Activated naive CD8-positive, alpha-beta T cell treated with anti-CD3 and anti-CD28 coated beads, Interleukin-2, amount 50 U/mL, for 24 hours (primary cell): ENCODE measurements at places on chromosomes 4 and X.

GRCh38 chr4:141788169-141788915 is 152.0 kb downstream of the IL15 start:
- H3K27me3 ChIP-seq: no peaks in the 10 kb centered on the region
- no peak overlapping the region for H3K4me3 ChIP-seq
- DNase-seq: no peak
- no peaks in the 10 kb centered on the region for H3K4me1 ChIP-seq
- no peak overlapping the region for H3K27ac ChIP-seq

- no peaks in the 10 kb centered on the region for H3K36me3 ChIP-seq
- no peak for DNase-seq
- no peak overlapping the region for H3K27ac ChIP-seq
- H3K4me1 ChIP-seq: peaks cover 4% of the 10 kb centered on the region
Observed at GRCh38 chr4:172751550-172751949, 417.1 kb upstream of the GALNT7 start.

- no peak overlapping the region for H3K4me3 ChIP-seq
- H3K36me3 ChIP-seq: no peaks in the 10 kb centered on the region
Observed at GRCh38 chr4:173013232-173013930, 155.2 kb upstream of the GALNT7 start.

- no peaks in the 10 kb centered on the region for H3K27me3 ChIP-seq
- H3K27ac ChIP-seq: no peak overlapping the region
- H3K36me3 ChIP-seq: no peaks in the 10 kb centered on the region
Observed at GRCh38 chrX:23554304-23554703, 113.0 kb upstream of the PRDX4 start.

DNA sequence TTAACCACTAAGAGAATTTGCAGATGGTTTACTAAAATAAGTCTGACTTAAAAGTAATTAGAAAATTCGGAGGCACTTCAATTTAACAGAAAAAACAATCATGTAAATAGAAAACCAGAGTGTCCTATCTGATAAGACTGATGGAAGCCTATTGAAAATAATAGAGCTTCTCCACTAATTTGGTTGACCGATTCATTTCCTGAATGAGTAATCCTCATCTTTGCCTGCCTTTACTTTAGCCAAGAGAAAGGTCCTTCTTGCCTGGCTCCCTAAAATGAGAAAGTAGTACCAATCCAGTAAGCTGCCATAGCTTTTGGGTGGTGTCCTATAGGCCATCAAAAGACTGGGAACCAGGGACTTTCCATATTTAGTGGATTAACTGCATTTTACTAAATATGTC is 48.4 kb downstream of the KCNIP4 start:
- H3K27ac ChIP-seq: no peak overlapping the region
- DNase-seq: no peak
- H3K4me1 ChIP-seq: no peaks in the 10 kb centered on the region
- H3K4me3 ChIP-seq: no peak overlapping the region

GRCh38 chrX:40383969-40384368 is 196.8 kb upstream of the ATP6AP2 start:
- no peaks in the 10 kb centered on the region for H3K27me3 ChIP-seq
- DNase-seq: no peak
- no peaks in the 10 kb centered on the region for H3K36me3 ChIP-seq
- no peaks in the 10 kb centered on the region for H3K4me1 ChIP-seq
- no peak overlapping the region for H3K4me3 ChIP-seq
- no peak overlapping the region for H3K27ac ChIP-seq

GRCh38 chrX:47936224-47936939 is 67.4 kb downstream of the ZNF182 start:
- H3K27me3 ChIP-seq: no peaks in the 10 kb centered on the region
- peak overlapping the region; percentile 8 for H3K27ac ChIP-seq

GRCh38 chr4:140877781-140878180 is 121.6 kb upstream of the TBC1D9 start:
- DNase-seq: no peak
- no peaks in the 10 kb centered on the region for H3K4me1 ChIP-seq
- H3K36me3 ChIP-seq: no peaks in the 10 kb centered on the region
- no peak overlapping the region for H3K4me3 ChIP-seq
- no peak overlapping the region for H3K27ac ChIP-seq

DNA sequence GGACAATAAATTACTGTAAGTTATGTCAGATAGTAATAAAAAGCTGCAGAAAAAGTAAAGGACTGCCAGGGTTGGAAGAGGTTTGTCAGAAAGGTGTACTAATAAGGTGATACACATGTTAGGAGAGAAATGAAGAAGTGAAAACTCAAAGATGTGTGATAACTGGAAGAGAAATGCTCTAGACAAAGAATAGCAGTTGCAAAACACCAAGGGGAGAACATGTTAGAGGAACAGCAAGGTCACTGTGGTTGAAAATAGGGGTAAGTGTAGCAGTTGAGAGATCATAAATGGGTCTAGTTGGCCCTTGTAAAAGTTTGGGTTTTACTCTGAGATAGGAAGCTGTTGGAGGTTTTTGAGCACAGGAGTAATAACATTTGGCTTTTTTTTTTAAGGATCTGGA is 46.9 kb downstream of the HSPA4L start:
- peaks cover 3% of the 10 kb centered on the region for H3K27me3 ChIP-seq
- no peak overlapping the region for H3K27ac ChIP-seq
- DNase-seq: no peak
- no peaks in the 10 kb centered on the region for H3K36me3 ChIP-seq
- H3K4me1 ChIP-seq: no peaks in the 10 kb centered on the region

- peak; percentile 59 for DNase-seq
- peaks cover 32% of the 10 kb centered on the region for H3K4me1 ChIP-seq
- no peak overlapping the region for H3K4me3 ChIP-seq
- H3K36me3 ChIP-seq: peaks cover 9% of the 10 kb centered on the region
- H3K27ac ChIP-seq: peak overlapping the region; percentile 49
- peaks cover 19% of the 10 kb centered on the region for H3K27me3 ChIP-seq
Observed at GRCh38 chr4:56261027-56261426, 126.3 kb downstream of the AASDH start.

DNA sequence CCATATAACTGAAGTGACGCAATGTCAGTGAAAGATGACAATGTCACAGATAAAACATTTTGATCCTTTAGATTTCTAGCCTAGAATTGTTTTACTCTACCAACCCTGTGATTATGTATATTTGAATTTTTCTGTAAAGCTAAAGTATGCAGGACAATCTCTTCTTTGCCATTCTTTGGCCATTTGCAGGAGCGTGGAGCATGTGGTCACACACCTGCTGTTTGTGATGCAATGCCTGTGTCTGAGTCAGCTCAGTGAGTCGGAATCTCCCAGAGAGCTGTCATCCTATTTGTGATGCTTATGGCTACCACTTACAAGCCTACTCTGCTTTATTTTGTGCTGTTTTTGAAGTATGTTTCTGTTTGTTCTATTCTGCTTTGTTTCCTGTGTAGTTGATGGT is 214.5 kb downstream of the NAF1 start:
- H3K27me3 ChIP-seq: peaks cover 1% of the 10 kb centered on the region
- H3K27ac ChIP-seq: no peak overlapping the region
- no peak overlapping the region for H3K4me3 ChIP-seq
- H3K36me3 ChIP-seq: no peaks in the 10 kb centered on the region

GRCh38 chr4:8849266-8850073 is 22.2 kb downstream of the HMX1 start:
- H3K4me3 ChIP-seq: no peak overlapping the region
- DNase-seq: no peak
- no peaks in the 10 kb centered on the region for H3K36me3 ChIP-seq

- H3K4me3 ChIP-seq: no peak overlapping the region
- DNase-seq: peak; percentile 14
- H3K27me3 ChIP-seq: no peaks in the 10 kb centered on the region
- no peaks in the 10 kb centered on the region for H3K4me1 ChIP-seq
- no peaks in the 10 kb centered on the region for H3K36me3 ChIP-seq
- H3K27ac ChIP-seq: no peak overlapping the region
Observed at GRCh38 chrX:68710870-68711576, 63.6 kb downstream of the STARD8 start.

GRCh38 chr4:77488882-77489281 is 116.7 kb upstream of the CXCL13 start:
- DNase-seq: no peak
- no peak overlapping the region for H3K27ac ChIP-seq
- peaks cover 6% of the 10 kb centered on the region for H3K4me1 ChIP-seq
- peaks cover 11% of the 10 kb centered on the region for H3K27me3 ChIP-seq

- no peak for DNase-seq
- no peak overlapping the region for H3K4me3 ChIP-seq
- H3K27ac ChIP-seq: no peak overlapping the region
- peaks cover 4% of the 10 kb centered on the region for H3K4me1 ChIP-seq
Observed at GRCh38 chr4:98314791-98315565, 53.8 kb downstream of the RAP1GDS1 start.

- H3K27ac ChIP-seq: no peak overlapping the region
- H3K27me3 ChIP-seq: no peaks in the 10 kb centered on the region
- H3K36me3 ChIP-seq: no peaks in the 10 kb centered on the region
- H3K4me1 ChIP-seq: no peaks in the 10 kb centered on the region
- DNase-seq: no peak
- H3K4me3 ChIP-seq: no peak overlapping the region
Observed at GRCh38 chrX:133213117-133213516, 5.0 kb downstream of the TFDP3 start.

- no peak overlapping the region for H3K27ac ChIP-seq
- H3K4me1 ChIP-seq: peaks cover 13% of the 10 kb centered on the region
- no peaks in the 10 kb centered on the region for H3K27me3 ChIP-seq
- DNase-seq: no peak
Observed at GRCh38 chrX:39736216-39737211, 361.2 kb downstream of the BCOR start.

DNA sequence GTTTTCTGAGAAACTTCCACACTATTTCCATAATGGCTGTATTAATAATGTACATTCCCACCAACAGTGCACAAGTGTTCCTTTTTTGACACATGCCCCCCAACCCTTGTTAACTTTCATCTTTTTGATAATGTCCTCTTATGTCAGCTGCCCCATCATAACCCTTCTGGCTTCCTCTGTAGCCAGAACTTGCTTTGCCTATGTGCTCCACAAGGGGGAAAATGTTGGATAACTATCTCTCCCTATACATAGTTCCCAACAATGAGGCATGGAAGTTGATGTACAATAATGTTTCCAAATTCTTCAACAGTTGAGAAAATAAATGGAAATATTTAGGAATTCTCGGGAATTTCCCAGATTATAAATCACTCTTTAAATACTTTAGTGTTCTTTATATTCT is 142.9 kb downstream of the ASB9 start:
- no peaks in the 10 kb centered on the region for H3K36me3 ChIP-seq
- no peak overlapping the region for H3K4me3 ChIP-seq
- no peaks in the 10 kb centered on the region for H3K27me3 ChIP-seq
- no peak overlapping the region for H3K27ac ChIP-seq
- no peak for DNase-seq

- H3K4me1 ChIP-seq: no peaks in the 10 kb centered on the region
- no peak for DNase-seq
- no peaks in the 10 kb centered on the region for H3K36me3 ChIP-seq
- no peaks in the 10 kb centered on the region for H3K27me3 ChIP-seq
- no peak overlapping the region for H3K27ac ChIP-seq
Observed at GRCh38 chr4:15575966-15576365, 79.2 kb downstream of the FBXL5 start.

DNA sequence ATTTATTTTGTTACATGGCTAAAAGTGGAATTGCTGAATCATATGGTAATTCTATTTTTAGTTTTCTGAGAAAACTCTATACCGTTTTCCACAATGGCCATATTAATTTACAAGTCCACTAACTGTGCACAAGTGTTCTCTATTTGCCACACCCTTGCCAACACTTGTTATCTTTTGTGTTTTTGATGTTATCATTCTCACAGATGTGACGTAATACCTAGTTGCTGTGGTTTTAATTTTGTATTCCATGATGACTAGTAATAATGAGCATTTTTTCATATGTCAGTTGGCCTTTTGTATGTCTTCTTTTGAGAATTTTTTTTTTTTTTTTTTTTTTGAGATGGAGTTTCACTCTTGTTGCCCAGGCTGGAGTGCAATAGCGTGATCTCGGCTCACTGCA is 164.2 kb upstream of the SPANXN4 start:
- no peak overlapping the region for H3K4me3 ChIP-seq
- H3K27ac ChIP-seq: no peak overlapping the region
- no peaks in the 10 kb centered on the region for H3K36me3 ChIP-seq
- no peak for DNase-seq

GRCh38 chrX:121641560-121641959 is 594.1 kb downstream of the GLUD2 start:
- H3K27ac ChIP-seq: no peak overlapping the region
- no peaks in the 10 kb centered on the region for H3K36me3 ChIP-seq
- no peaks in the 10 kb centered on the region for H3K4me1 ChIP-seq

- H3K36me3 ChIP-seq: no peaks in the 10 kb centered on the region
- H3K4me1 ChIP-seq: peaks cover 13% of the 10 kb centered on the region
- no peaks in the 10 kb centered on the region for H3K27me3 ChIP-seq
Observed at GRCh38 chrX:148229801-148230303, 248.7 kb downstream of the FMR1NB start.

- peak overlapping the region; percentile 84 for H3K27ac ChIP-seq
- DNase-seq: peak; percentile 43
- peaks cover 75% of the 10 kb centered on the region for H3K4me1 ChIP-seq
- peak overlapping the region; percentile 87 for H3K4me3 ChIP-seq
- no peaks in the 10 kb centered on the region for H3K27me3 ChIP-seq
Observed at GRCh38 chr4:38664706-38665401, 855 bp downstream of the KLF3 start.

DNA sequence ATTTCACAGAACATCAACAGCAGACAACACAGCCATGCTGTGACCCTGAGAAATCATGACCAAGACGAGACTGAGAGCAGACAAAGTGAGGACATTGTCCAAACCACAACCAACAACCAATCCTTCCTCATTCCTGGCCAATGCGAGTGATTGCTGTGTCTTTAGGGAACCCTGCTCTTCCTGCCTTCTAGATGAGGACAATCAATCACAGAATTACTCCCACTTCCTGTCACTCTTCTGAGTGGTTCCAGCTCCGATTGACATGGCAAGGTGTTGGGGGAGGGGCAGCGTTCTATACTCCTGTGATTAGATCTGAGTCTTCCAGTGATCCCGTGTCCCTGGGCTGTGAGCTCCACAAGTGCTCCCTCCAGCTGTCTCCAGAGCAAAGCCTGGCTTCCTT is 227.8 kb downstream of the STIM2 start:
- no peak for DNase-seq
- H3K4me1 ChIP-seq: peaks cover 9% of the 10 kb centered on the region
- H3K4me3 ChIP-seq: no peak overlapping the region
- H3K27me3 ChIP-seq: peaks cover 51% of the 10 kb centered on the region
- no peaks in the 10 kb centered on the region for H3K36me3 ChIP-seq

DNA sequence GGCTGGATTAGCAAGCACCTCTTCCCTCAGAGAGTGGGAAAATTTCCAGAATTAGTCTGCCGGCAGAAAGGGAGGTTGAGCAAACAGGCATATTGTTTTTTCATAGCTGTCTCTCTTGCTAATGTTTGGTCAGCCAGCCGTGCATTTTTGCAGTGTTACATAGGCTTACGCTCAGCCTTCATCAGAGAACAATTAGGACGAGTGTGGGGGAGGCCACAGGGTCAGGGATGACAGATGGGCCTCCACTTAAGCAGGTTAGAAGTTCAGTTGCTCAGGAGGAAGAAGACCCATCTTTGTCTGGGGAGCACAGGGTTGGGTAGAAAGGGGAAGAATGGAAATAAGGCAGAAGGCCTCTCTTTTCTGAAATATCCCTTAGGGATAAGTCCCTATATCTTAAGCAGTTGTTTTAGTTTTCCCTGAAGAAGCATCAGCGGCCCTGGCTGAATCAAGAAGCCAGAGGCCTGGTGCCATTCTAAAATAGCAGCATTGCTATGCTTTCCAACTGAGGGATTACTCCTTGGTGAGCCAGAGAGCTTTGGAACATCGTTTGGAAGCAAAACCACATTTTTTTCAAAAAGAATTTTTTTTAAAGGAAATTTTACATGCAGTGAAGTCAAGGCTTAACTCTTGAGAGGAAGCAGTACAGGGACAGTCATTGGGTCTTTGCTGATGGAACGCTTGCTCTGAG is 118.8 kb downstream of the SMIM20 start:
- H3K4me1 ChIP-seq: peaks cover 19% of the 10 kb centered on the region
- no peaks in the 10 kb centered on the region for H3K36me3 ChIP-seq
- DNase-seq: no peak
- H3K27me3 ChIP-seq: peaks cover 18% of the 10 kb centered on the region
